Inflammatory macrophage (primary cell): ENCODE measurements at places on chromosomes 7 and 10.

DNA sequence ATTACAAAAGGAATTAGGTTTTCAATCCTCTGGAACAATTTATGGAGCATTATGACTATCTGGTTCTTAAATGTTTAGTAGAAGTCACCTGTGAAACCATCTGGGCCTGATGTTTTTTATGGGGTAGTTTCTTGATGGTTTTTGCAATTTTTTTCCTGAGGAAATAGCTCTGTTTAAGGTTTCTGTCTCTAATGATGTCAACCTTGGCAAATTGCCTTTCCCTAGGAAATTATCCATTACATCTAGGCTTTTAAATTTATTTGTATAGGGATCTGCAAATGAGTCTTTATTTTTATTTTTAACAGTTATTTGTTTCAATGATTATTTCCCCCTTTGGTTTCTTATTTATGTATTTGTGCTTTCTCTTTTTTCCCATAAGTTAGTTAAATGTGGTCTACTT, 222.8 kb downstream of the GALNT17 start:
- no peak for DNase-seq

DNA sequence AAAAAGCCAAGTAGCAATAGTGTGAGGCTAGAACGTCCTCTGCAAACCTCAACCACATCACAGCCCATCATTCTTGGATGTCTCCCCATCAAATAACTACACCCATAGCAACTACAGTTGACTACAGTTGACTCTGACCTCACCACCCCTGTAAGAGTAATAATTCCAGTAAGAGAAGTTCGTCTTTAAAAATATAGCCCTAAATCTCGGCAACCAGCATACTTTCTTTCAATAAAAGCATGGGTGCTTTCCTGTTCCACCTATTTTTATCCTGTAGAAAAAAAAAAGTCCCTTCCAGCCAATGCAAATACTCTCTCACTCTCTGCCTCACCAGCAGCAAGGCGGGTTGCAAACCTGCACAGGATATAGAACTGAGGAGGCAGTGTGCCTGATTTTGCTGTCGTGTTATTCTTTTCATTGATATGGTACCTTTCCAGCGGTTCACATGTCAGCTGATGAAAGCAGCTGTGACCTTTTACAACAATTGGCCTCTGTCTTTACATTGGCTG, 187.5 kb upstream of the NFE2L3 start:
- no peak for DNase-seq

DNA sequence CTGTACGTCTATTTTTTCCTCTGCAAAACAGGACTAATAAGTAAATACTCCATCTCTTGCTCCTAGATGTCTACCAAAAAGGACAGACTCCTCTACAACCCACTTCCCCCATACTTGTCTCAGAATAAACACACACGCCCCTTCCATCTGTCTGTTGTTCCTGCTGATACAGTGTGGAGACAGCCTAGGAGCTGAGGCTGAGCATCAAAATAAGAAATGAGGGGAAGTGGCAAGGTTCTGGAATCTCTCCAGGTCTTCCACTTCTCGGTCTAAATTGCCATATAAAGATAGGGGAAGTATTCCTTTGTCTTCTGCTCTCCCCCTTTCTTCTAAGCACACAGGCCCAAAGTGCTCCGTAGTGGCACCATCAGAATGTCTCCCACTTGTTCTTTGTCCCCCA, 30.8 kb upstream of the VSIR start:
- DNase-seq, result peak; percentile 67

- no peak for DNase-seq
These were observed 13.6 kb downstream of the CFTR start for GRCh38 chr7:117493460-117493859.

GRCh38 chr10:109962247-109962646, 38.9 kb upstream of the XPNPEP1 start:
- DNase-seq, result no peak

GRCh38 chr7:23687011-23687410, 7.0 kb downstream of the FAM221A start:
- no peak for DNase-seq

DNA sequence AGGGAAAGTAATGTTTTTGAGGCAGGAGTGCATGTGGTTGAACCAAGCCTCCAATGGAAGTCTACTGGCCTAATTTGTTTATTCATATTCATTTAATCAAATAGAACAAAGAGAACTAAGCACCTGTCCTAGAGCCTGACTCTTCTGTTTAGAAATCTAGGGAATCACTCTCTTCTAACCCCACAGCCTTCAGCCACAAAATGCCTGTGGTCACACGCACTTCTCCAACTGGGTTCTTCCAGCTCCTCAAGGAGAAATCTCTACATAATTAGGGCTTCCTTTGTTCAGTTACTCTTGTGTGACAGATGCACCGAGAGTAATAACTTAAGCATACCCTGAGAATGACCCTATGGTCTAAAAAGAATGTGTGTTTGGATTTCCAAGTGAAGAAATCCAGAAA, 133.7 kb upstream of the NAMPT start:
- DNase-seq, result no peak

GRCh38 chr7:129073204-129073603, 18.3 kb upstream of the TNPO3 start:
- no peak for DNase-seq

DNA sequence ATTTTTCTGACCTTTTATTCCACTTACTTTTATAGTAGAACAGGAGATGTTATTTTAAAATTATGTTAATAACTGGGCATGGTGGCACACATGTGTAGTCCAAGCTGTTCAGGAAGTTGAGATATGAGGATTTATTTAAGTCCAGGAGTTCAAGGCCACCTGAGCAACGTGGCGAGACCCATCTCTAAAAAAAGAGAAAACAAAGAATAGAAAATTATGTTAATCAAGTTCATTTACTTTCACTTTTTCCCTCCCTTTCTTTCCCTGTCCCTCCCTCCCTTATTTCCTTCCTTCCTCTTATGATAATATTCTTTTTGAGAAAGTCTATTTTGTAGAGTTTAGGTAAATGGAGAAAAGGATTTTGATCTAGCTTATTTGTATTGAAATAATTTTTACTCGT, 48.9 kb upstream of the HELLS start:
- no peak for DNase-seq

GRCh38 chr7:149355390-149356048, 93.5 kb downstream of the ZNF783 start:
- DNase-seq, result no peak
